ENCODE measurements at places on chromosomes 3 and 15. TPM values are rescaled to one million over a fixed set of nuclear protein-coding genes. Genes with fewer than 3 reads are reported as not detected.

DNA sequence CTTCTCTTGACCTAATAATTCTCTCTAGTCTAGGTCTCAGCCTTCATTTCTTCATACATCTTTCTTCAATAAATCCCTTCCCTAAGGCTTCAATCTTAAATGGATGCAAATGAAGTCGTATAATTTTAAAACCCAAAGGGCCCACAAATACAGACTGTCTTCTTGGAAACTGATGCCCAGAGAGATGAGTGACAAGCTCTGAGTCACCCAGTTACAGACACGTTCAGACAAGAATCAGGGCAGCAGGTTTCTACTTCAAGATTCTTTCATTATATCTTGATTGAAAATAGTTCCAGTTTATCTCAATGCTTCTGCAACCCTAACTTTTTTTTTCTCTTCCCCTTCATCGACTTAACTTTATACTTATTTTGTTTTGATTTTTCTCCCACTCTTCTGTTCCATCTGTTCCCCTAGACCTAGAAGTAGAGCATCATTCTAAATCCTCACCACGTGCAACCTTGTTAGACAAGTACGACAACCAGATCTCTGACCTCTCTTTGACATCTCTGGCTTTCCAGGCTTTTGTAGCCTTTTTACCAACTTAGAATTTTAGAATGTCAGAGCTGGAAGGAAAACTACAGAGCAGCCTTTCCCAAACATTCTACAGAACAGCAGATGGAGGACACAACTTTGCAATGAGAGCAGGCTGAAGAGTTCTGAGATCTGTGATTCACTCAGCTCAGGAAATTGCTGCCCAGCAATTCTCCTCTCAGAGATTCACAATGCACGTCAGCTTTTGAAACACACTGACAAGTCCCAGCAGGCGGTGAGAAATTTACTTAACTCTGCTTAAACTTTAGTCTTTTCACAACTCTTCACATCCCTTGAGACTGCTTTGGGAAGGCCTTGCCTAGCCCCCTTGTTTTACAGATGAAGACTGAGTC, 25.3 kb downstream of the NCEH1 start:
- H3K4me1 ChIP-seq: no peaks in the 10 kb centered on the region
- H3K36me3 ChIP-seq: no peaks in the 10 kb centered on the region
- no peak for DNase-seq
- no peak overlapping the region for H3K4me3 ChIP-seq

GRCh38 chr15:48866141-48866563, 11.8 kb upstream of the EID1 start:
- no peak for DNase-seq
- no peak overlapping the region for H3K27ac ChIP-seq
- H3K27me3 ChIP-seq: no peaks in the 10 kb centered on the region
- H3K36me3 ChIP-seq: no peaks in the 10 kb centered on the region
- H3K4me1 ChIP-seq: no peaks in the 10 kb centered on the region

GRCh38 chr3:38173834-38174418, 8.6 kb downstream of the OXSR1 start:
- no peak for DNase-seq
- no peak overlapping the region for H3K27ac ChIP-seq
- H3K36me3 ChIP-seq: no peaks in the 10 kb centered on the region
- H3K4me3 ChIP-seq: no peak overlapping the region

GRCh38 chr15:98612490-98613110, 35.7 kb upstream of the IGF1R start:
- no peak for DNase-seq
- no peak overlapping the region for H3K27ac ChIP-seq
- H3K4me1 ChIP-seq: no peaks in the 10 kb centered on the region
- no peaks in the 10 kb centered on the region for H3K36me3 ChIP-seq
- no peaks in the 10 kb centered on the region for H3K27me3 ChIP-seq
- no peak overlapping the region for H3K4me3 ChIP-seq

- no peaks in the 10 kb centered on the region for H3K27me3 ChIP-seq
- H3K4me1 ChIP-seq: peaks cover 18% of the 10 kb centered on the region
- DNase-seq: no peak
- H3K36me3 ChIP-seq: no peaks in the 10 kb centered on the region
- no peak overlapping the region for H3K4me3 ChIP-seq
Observed at GRCh38 chr15:74790080-74790916, 8.4 kb downstream of the CSK start.

GRCh38 chr3:110654843-110655502, 416.6 kb upstream of the NECTIN3 start:
- H3K27ac ChIP-seq: no peak overlapping the region
- DNase-seq: no peak
- no peak overlapping the region for H3K4me3 ChIP-seq

DNA sequence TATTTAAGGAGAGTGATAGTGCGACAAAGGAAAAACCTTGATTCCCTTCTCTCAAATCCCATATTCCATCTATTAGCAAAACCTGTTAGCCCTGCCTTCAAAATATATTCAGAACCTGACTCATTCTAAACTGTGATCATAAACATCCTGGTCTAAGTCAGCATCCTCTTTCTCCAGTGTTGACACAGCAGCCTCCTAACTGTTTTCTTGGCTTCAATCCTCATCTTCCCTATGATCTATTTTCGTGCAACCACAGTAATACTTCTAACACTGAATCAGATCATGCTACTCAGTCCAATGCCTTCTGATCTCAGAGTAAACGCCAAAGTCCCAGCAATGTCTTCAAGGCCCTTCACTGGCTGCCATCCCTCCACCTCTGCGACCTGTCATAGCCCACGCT, 785.1 kb downstream of the EDEM1 start:
- no peaks in the 10 kb centered on the region for H3K4me1 ChIP-seq
- H3K4me3 ChIP-seq: no peak overlapping the region
- no peaks in the 10 kb centered on the region for H3K27me3 ChIP-seq

- H3K27me3 ChIP-seq: no peaks in the 10 kb centered on the region
- no peak for DNase-seq
- no peak overlapping the region for H3K4me3 ChIP-seq
- no peak overlapping the region for H3K27ac ChIP-seq
- no peaks in the 10 kb centered on the region for H3K36me3 ChIP-seq
Observed at GRCh38 chr3:123725652-123726400, 141.0 kb upstream of the HACD2 start.

DNA sequence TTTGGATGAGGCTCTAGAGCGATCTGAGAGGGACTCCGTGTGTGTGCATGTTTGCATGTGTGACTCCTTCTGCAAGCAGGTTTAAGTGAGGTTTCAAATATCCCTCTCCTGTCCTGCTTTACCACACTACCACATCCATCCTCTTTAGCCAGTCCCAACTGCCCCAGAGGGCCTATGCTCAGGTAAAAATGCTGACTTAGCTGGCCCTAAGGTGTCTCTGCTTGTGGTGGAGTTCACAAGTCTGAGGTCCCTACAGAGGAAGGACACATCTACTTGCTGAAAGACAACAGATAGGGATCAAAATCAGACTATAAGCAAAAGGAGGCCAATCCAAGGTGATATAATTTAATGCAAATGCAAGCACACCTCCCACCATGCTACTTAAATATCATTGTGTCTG, 87.2 kb downstream of the B3GNT5 start:
- no peaks in the 10 kb centered on the region for H3K36me3 ChIP-seq
- no peak for DNase-seq
- H3K27ac ChIP-seq: no peak overlapping the region
- H3K4me3 ChIP-seq: no peak overlapping the region

GOLGA6A gene
- total RNA-seq: not detected

GREM1 gene
- 41.5 TPM for total RNA-seq

TASOR gene
- 56.5 TPM for total RNA-seq

ANKRD63 gene
- total RNA-seq: 2.7 TPM

All from prostate gland (tissue), 2 donors.